ENCODE measurements at places on chromosomes 11 and 22.

DNA sequence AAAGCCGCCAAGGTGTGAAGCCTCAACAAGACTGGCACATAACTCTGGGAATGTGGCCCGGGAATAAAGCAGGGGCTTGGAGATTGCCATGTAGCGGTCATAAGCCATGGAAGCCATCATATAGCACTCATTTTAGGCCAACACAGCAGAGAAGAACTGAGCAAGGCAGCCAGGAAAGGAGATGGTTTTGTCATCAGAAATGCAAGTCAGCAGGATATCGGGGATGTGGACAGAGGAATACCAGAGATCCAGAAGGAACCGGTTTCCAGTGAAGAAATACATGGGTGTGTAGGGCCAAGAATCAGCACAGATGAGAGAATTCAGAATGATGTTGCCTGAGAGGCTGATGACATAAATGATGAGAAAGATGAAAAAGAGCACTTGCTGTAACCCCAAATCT, 3.0 kb upstream of the OR9G4 start:
- no peak for DNase-seq

DNA sequence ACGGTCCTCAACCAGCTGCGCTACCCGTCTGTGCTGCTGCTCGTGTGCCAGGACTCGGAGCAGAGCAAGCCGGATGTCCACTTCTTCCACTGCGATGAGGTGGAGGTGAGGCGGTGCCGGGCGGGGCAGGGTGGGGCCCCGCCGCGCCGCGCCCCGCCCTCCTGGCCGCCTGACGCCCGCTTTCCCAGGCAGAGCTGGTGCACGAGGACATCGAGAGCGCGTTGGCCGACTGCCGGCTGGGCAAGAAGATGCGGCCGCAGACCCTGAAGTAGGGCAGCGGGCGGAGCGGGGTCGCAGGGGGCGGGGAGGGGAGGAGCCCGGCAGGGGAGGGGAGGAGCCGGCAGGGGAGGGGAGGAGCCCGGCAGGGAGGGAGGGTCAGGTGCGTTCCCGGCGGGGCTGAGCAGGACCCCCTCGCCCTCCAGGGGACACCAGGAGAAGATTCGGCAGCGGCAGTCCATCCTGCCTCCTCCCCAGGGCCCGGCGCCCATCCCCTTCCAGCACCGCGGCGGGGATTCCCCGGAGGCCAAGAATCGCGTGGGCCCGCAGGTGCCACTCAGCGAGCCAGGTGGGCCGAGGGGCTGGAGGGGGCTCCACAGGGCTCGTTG, 14.7 kb downstream of the EPS8L2 start:
- no peak for DNase-seq

- DNase-seq, result no peak
Measured at GRCh38 chr11:118851970-118852369, 31.7 kb upstream of the CXCR5 start.

DNA sequence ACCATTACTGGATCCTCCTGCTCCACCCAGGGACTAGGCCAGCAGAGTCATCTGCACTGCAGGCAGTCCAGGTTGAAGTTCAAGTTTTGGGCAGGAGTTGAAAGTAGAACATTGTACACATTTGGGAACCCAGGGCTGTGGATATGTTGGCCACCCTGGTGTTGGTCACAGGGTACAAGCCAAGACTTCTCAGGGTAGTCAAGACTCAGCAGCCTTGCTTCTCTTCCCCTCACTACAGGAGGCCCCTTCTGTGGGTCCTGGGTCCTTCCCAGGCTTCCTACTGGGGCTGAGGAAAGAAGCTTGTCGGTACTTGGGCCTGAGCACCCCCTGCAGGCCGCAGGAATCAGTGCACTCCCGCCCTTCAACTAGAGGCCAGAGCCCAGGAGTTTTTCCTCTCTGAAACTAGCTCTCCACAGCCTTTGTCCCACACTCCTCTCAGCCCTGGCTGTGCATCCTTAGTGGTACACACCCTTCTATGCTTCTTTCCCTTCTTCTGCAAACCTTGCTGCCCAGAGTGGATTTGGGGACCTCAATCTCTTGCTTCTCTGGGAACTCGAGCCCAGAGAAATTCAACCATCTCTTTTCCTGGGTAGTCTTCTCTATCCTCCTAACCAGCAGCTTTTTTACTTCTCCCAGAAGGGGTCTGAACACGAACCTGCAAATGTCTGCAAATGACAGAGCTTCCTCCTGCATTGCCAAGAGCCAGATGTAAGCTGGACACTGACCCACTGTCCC, 2.6 kb upstream of the HPX start:
- peak; percentile 54 for DNase-seq
